Fibroblast of mammary gland (primary cell): ENCODE measurements at places on chromosomes 3 and 15.

DNA sequence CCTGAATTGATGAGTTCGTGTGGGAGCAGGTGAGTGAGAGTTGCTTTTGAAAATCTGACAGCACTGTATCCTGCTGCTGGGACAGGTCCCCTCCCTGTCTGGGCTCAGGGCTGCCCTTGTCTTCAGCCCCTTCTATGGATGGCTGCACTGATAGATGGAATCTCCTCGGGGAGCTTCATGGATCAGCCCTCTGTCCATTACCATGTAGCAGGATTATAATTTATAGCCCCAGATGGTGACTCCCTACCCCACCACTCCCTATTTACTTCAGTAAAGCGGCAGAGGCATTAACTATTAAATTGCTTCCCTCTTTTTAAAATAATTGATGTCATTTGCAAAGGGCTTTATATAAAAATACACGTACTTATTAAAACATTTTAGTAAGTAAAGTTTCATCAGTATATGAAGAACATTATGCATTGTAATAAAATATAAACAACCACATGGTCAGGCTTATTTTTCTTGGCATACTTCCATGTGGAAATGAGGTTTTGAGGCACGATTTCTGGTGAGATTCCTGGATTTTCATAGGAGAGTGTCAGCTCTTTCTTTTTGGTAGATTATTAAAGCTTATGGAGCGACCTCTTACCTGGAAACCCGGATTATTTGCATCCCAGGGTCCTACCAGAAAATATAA, 38.5 kb downstream of the MAP3K13 start:
- DNase-seq = peak; percentile 39

GRCh38 chr3:11643201-11643603, 513 bp downstream of the VGLL4 start:
- DNase-seq = peak; percentile 48

DNA sequence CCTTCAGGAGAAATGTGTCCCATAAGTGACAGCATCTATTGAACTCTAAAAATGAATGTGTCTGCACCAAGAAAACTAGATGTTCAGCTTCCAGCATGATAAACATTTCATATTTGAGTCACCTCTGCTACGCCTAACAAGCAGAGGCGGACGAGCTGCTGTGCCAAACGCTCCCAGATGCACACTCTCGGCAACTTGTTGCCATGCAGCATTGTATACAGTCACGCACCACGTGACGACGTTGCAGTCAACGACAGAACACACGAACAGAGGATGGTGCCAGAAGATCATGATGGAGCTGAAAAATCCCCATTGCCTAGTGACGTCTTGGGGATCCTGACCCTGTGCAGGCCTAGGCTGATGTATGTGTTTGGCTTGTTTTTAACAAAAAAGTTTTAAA, 137.5 kb downstream of the XXYLT1 start:
- DNase-seq = peak; percentile 97

- DNase-seq = no peak
These were observed 170.0 kb downstream of the SEMA6D start for GRCh38 chr15:47887241-47887800.

DNA sequence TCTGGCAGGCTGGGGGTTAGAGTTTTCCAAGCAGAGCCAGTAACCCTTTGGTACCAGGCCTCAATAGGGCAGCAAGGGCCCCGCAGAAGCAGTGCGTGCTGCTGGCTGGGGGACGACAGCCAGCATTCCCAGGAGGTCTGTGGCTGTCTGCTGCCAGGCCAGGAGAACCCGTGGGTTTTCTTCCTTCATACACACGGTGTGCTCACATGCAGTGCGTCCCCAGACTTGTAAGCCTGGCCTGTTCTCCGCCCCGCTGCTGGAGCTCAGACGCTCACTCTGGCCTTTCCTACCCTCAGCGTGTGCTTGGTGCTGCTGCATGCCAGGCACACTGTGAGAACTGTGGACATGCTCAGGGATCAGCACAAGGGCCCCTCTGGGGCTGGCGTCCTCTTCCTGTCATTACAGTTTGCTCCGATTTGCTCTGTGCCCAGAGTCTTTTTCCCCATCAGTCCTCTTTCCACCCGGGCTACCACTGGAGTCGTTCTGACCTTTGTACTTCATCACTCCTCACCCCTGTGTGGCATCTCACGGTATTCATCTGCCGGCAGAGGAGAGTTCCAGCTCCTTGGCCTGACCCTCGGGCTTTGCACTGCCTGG, 149.5 kb downstream of the DNAJB8 start:
- no peak for DNase-seq

DNA sequence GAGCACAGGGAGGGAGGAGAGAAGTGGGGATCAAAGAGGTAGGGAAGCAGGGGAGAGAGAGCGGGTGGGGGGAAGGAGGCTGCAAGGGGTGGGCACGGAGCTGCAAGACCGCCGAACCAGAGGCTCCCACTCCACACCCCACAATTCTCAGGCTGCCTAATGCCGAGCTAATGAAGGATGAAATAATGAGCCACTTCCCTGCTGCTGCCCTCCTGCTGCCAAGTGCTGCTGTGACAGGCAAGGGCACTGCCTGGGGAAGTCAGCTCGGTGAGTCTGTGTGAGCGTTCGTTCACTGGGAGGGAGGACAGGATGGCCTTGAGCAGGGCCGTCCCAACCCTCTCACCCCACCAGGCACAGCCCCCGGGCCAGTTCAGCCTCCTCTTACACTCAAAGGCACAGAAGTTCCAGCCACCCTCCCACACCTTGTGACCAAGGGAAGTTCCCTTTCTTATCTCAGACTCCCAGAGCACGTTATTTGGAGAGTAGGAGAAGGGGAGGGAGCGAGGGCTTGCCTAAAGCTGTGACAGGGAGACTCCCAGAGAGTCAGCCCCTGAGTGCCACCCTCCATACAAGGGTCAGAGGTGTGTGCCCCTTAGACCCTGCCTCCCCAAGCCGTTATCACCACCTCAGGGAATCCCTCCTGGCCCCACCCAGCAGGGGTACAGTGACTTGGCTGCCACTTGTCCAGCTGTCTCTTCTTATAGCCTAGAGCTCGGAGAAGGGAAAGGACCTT, 12.4 kb downstream of the GLYCTK start:
- DNase-seq = no peak

DNA sequence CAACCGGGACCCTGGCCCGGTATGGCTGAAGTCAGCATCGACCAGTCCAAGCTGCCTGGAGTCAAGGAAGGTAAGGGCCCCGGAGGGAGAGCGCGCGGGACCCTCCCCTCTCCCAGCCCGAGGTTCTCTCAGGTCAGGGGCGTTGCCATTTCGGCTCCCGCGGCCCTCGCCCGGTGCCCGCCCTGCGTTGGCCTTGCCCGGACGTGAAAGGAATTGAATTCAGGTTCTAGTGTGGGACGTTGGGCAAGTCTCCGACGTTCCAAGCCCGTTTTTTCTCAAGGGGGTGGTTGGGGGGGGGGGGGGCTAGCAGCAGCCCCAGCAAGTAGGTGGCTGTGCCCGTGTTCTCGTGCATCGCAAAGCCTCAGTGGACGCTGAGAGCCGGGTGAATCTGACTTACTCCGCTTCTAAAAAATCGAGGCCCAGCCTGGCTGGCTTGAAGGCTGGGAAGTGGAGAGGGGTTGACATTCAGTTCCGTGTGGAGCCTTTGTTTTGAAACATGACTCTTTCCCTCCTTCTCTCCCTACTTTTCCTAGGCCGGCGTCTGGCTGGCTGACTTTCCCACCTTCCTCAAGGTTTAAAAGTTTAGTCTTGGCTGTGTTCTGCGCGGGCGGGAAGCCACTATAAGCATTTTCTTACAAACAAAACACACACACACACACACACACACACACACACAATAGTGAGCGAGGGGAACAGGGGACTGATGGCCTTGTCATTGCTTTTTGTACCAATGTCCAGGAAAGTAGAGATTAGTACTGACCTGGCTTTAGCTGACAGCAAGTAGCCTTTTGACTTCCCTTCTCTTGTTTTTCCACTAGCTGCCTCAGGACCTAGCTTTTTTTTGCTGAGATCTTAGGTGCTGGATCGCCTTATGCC, at the start of gene UTS2B:
Gene UTS2B, minus strand, starts transcription at position 873 of the 876 bp plus-strand sequence. CDS start 48,337 bp downstream, outside the sequence.
- DNase-seq = peak; percentile 57

- no peak for DNase-seq
These were observed 72.4 kb downstream of the TBL1XR1 start for GRCh38 chr3:177124882-177125281.

- DNase-seq = peak; percentile 68
These were observed 95.3 kb downstream of the TMCO5A start for GRCh38 chr15:38029736-38030135.

- DNase-seq = no peak
These were observed 39.0 kb downstream of the RASA2 start for GRCh38 chr3:141525814-141526213.

DNA sequence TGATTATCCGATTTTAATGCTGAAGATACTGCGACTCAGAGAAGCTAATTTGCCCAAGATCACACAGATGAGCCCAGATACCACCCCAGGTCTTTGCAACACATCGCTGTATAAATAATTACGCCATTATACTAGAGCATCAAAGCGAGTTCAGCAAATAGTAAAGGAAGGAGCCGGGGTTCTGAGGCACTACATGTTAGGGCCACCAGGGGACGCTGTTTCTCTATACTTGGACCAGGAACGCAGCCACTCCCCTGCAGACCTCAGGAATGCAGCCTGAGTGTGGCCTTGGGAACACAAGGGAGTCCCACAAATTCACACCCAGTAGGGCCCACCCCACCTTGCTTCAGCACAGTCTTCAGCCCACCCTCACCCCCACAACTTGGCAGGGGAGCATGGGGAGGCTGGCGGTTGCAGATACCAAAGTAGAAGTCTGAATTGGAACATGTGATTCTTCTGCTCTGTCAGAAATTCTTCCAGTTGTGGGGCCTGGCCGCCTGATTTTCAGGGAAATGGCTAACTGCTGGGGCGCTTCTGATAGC, 57.8 kb upstream of the RYK start:
- peak; percentile 85 for DNase-seq

GRCh38 chr3:64300790-64301423, 75.6 kb upstream of the PRICKLE2 start:
- DNase-seq = peak; percentile 92

- no peak for DNase-seq
These were observed 135.5 kb upstream of the RBMS3 start for GRCh38 chr3:29145360-29145759.

DNA sequence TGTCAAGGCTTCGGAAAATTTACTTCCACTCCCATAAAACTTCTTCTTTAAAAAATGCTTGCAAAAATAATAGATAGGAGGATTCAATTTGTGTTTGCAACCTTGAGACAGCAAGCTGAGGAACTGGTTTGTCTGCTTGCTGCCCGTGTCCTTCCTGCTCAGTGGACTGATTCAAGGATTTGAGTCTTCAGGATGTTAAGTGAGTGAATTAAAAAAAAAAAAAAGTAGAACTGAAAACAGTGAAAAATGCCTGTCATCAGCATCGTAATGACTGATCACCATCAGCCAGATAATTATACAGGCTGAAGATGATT, 453.7 kb downstream of the FGF12 start:
- DNase-seq = no peak

DNA sequence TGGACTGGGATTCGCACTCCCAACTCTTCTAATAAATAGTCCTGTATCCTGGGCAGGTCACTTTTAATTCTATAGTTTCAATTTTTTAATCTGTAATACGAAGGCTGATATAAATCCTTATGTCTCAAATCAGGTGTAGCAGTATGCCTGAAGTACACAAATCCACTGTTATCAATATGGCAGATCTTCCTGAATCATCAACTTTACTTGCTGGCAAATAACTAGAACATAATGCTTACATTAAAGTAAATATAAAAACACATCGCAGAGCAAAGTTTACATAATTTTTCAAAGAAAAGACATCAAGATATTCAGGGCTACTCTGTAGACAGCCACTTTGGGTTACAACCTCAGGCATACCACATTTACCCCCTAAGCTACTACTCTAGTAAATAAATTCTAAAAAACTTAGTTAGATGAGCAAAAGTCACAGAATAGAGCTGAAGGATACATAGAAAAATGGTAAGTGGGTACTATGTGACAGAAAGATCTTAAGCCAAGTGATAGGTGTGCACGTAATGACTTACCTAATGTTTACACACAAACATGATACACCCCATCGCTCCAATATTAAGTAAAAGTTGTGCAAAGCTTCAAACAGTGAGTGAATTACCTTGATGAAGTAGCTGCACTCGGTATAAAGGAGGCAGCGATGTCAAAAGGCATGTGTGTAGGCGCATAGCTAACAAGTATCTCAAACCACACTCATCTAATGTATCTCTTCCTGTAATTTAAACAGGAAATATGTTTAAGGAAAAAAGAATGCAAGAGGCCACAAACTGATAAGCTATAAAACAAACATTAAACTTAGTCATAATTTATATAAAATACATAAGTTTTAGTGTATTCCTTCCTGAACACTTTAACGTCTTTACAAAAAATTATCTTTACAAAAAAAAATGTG, 127.9 kb downstream of the DMXL2 start:
- peak; percentile 36 for DNase-seq

DNA sequence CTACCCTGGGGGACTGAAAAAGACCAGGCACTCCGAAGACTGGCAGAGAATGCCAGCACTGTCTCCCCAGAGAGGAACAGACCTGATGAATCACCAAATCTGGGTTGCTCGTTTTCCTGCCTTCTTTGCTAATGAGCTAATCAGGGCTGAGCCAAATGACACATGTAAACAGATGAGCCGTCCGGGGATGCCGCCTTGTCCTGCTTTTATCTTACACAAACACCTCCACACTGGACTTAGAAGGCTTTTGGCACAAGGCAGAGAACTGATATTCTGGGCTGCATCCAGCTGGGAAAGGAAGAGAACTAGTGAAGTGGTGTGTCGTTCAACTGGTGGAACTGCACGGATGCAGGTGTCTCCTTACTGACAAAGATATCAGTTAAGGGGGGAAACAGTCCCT, 88.1 kb downstream of the MECOM start:
- peak; percentile 53 for DNase-seq

DNA sequence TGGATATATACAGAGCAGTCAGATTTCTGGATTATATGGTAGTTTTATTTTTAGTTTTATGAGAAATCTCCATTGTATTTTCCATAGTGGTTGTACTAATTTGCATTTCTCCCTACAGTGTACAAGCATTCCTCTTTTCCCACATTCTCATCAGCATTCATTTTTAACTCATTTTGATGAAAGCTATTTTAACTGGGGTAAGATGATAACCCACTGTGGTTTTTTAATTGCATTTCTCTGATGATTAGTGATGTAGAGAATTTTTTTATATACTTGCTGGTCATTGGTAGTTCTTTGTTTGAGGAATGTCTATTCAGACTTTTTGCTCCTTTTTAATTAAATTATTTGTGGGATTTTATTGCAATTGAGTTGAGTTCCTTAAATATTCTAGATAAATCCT, 903.6 kb downstream of the DIPK2A start:
- no peak for DNase-seq

- no peak for DNase-seq
These were observed 236.7 kb downstream of the ADAMTSL3 start for GRCh38 chr15:83890587-83890986.

GRCh38 chr15:81940467-81941451, 105.1 kb downstream of the MEX3B start:
- no peak for DNase-seq

- DNase-seq = no peak
These were observed 50.6 kb downstream of the DUT start for GRCh38 chr15:48381861-48382260.

DNA sequence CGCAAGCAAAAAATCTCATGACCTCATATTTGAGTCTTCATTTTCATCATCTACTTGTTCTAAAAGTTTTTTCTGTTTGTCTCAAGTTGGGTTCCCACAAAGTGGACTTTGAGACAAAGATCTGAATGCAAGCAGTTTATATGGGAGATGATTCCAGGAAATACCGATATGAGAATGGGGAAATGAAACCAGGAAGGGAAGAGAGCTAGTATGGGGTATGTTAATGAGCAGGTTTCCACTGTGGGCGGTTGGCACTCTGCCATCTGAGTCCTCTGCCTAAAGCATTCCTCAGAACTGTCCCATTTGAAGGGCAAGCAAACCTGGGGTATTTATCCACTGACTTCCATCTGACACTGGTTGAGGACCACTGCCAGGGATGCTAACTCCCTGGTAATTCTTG, 8.8 kb downstream of the ADPRH start:
- no peak for DNase-seq
